Activated CD4-positive, alpha-beta T cell treated with anti-CD3 and anti-CD28 coated beads for 36 hours (primary cell): ENCODE measurements at places on chromosomes 6 and 20. TPM values are rescaled to one million over a fixed set of nuclear protein-coding genes. Genes with fewer than 3 reads are reported as not detected.

- H3K27me3 ChIP-seq = peaks cover 3% of the 10 kb centered on the region
- H3K27ac ChIP-seq = no peak overlapping the region
- H3K4me3 ChIP-seq = no peak overlapping the region
- no peaks in the 10 kb centered on the region for H3K36me3 ChIP-seq
Measured at GRCh38 chr6:40125680-40126394, 191.6 kb upstream of the MOCS1 start.

GRCh38 chr20:24459733-24460132 lies 9.7 kb upstream of the SYNDIG1 start:
- no peak overlapping the region for H3K27ac ChIP-seq
- H3K4me3 ChIP-seq = no peak overlapping the region
- DNase-seq = no peak
- H3K4me1 ChIP-seq = no peaks in the 10 kb centered on the region
- peaks cover 2% of the 10 kb centered on the region for H3K27me3 ChIP-seq

GRCh38 chr6:111573131-111573883 lies 32.4 kb downstream of the TRAF3IP2 start:
- H3K36me3 ChIP-seq = peaks cover 66% of the 10 kb centered on the region
- no peaks in the 10 kb centered on the region for H3K27me3 ChIP-seq
- no peak for DNase-seq
- H3K4me1 ChIP-seq = peaks cover 32% of the 10 kb centered on the region
- peak overlapping the region; percentile 38 for H3K27ac ChIP-seq

CRIP3 gene
- 1.6 TPM for total RNA-seq

MAP3K5 gene
- 6.7 TPM for total RNA-seq

HSPA1A gene
- total RNA-seq = 64.7 TPM
